Activated CD8-positive, alpha-beta memory T cell treated with anti-CD3 and anti-CD28 coated beads for 1 hour (primary cell): ENCODE measurements at places on chromosomes 4 and X.

GRCh38 chrX:44042751-44043150 lies 69.6 kb upstream of the NDP start:
- no peak for DNase-seq

GRCh38 chr4:90357117-90357710 lies 230.0 kb downstream of the CCSER1 start:
- no peak for DNase-seq

GRCh38 chr4:128502818-128503527 lies 215.4 kb upstream of the PGRMC2 start:
- DNase-seq = no peak

DNA sequence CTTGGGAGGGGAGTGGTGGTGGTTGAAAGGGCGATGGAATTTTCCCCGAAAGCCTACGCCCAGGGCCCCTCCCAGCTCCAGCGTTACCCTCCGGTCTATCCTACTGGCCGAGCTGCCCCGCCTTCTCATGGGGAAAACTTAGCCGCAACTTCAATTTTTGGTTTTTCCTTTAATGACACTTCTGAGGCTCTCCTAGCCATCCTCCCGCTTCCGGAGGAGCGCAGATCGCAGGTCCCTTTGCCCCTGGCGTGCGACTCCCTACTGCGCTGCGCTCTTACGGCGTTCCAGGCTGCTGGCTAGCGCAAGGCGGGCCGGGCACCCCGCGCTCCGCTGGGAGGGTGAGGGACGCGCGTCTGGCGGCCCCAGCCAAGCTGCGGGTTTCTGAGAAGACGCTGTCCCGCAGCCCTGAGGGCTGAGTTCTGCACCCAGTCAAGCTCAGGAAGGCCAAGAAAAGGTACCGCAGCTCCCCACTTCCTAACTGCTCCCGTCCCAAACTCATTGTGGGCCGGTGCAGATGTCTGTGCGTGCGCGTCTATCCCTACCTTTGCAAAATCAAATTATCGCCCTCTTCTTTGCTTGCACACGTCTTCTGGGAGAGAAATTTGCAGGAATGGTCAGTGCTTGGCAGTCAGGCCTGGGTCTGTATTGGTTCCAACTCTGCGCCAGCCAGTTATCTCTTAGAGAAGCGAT lies 533 bp downstream of the IL15 start:
- no peak for DNase-seq

DNA sequence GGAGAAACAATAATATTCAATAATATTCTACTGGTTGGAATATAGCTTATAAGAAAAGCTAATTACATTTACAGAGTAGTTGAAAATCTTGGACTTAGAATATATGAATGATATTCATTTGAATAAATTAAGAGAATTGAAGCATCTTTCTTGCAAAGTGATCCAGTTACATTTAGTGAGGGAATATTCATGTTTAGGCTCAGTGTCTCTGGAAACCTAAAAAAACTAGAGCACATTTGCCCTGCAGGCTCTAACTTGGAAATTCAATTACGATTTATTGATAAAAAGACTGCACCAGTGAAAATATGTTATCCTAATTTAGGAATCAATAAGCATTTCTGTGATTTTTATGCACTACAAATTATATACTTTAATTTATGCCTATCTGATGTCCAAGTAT lies 58.3 kb upstream of the RAP1GDS1 start:
- no peak for DNase-seq

GRCh38 chr4:157075811-157076577 lies at the start of gene GLRB:
Gene GLRB, plus strand, starts transcription at chr4:157076150. Its CDS starts 1,875 bp downstream, at chr4:157078025.
- no peak for DNase-seq

DNA sequence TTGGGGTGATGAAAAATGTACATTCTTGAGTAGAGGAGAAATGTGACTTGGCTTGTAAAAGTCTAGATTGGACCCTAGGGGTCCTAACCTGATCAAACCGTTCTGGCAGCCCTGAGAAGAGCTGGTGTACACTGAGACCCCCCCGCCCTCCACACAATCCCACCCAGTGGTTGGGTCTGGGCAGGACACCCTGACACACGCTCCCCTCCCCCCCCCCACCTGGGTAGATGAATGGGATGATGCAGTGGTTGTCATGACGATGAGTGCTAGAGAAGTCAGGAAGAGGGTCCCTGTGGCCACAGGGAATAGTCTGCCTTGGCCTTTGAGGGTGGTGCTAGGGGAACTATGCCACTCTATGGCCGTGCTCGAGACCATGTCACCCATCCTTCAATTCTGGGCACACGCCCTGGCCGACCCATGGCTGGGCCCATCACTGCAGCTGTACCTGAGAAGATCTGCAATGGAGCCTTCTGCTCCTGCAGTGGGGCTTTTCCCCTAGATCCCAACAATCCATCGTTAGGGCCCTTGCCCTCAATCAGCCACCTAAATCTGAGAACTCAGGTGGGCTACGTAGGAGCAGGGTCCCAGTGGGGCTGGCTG lies 4.4 kb downstream of the CDK16 start:
- no peak for DNase-seq

GRCh38 chrX:107552930-107553329 lies 75.4 kb upstream of the PRPS1 start:
- no peak for DNase-seq

DNA sequence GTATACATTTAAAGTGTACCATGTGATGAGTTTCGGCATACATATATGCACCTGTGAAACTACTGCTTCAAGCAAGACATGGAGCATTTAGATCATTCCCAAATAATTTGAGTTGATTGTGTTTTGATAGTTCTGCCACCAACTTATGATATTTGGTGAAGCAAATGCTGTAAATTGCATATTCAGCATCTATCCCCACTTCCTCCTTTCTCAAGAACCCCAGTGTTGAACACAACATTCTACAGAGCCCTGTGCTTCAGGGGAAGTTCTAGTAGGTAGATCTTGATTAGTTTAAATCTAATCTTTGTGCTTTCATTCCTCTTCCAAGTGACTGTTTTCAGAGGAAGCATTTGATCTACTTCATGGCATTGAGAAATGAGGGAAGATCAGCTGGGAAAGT lies 5.4 kb upstream of the SHROOM3 start:
- no peak for DNase-seq

GRCh38 chr4:40570348-40571077 lies 59.2 kb downstream of the RBM47 start:
- DNase-seq = no peak

- DNase-seq = no peak
These were observed 1668.1 kb upstream of the AGA start for GRCh38 chr4:179110356-179110755.

DNA sequence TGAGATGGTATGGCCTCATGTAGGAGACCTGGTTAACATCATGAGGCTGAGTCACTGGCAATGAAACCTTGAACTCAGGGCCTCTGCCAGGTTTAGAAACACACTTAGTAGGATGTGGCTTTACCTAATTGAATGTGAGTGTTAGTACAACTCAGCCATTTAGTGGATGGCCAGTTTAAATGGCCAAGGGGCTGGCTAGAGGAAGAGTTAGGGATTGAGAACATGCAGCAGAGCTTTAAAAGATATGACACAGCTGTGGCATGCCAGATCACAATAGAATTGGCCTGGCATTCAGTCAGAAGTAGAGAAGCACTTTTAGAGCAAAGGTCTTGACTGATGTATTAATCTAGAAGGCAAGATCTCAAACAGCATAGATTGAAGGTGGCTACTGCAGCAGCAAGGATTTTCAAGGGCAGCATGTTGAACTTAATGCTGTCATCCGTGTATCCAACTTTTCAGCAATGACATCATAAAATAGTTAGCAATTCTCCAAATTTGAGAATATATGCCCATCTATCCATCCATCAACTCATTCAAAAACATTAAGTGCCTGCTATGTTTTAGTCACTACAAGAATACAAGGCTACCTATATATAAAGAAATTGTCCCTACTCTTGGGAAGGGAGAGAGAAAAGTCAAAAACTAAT lies 170.4 kb downstream of the FRAS1 start:
- no peak for DNase-seq

- DNase-seq = no peak
These were observed 1450.3 kb downstream of the STIM2 start for GRCh38 chr4:28310926-28311325.

- no peak for DNase-seq
These were observed 40.7 kb upstream of the FAM9A start for GRCh38 chrX:8841911-8842310.

GRCh38 chrX:56788229-56788628 lies 59.2 kb downstream of the NBDY start:
- no peak for DNase-seq

- DNase-seq = no peak
These were observed 25.9 kb downstream of the PKD2 start for GRCh38 chr4:88033309-88033708.

- DNase-seq = no peak
These were observed 60.8 kb downstream of the TBL1X start for GRCh38 chrX:9525511-9526248.

DNA sequence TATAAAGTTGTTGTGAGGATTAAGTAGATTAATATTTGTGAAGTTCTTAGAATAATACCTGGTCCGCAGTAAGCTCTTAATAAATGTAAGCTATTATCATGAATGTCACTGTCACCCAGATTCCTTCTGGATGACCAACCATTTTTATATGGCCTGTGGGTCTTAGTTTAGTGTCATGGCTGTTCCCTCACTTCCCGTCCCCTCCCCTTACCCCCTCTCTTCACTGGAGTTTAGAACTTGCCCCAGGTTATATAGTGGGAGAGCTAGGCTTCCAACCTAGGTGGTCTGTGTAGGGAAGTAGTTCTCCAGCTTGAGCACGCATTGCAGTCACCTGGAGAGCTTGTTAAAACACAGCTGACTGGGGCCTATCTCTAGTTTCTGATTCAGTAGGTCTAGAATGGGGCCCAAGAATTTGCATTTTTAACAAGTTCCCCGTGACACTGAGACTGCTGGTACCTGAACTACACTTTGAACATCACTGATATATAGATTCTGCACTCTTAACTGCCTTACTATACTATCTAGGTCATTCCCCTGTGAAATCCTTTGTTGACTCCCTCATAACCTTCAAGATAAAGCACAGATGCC lies 66.9 kb upstream of the PLAC1 start:
- DNase-seq = no peak

DNA sequence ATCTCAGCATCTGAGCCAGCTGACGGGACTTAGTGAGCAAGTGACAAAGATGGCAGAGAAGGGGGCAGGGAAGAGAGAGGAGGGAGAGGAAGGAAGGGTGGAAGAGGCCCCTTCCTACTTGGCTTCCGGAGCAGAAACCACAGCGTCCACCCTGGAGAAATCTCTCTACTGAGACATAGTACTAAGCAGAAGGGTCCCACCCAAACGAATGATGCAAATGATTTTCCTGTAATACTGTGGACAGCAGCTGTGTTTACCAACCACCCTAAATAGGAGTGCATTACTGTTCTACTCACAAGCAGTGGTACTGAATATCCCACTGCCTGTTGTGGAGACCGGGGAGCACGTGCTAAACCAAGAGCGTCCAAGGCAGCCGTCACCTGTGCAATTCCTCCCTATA lies 29.4 kb downstream of the DTHD1 start:
- DNase-seq = no peak

GRCh38 chr4:153527690-153528089 lies 61.5 kb downstream of the TMEM131L start:
- DNase-seq = no peak

DNA sequence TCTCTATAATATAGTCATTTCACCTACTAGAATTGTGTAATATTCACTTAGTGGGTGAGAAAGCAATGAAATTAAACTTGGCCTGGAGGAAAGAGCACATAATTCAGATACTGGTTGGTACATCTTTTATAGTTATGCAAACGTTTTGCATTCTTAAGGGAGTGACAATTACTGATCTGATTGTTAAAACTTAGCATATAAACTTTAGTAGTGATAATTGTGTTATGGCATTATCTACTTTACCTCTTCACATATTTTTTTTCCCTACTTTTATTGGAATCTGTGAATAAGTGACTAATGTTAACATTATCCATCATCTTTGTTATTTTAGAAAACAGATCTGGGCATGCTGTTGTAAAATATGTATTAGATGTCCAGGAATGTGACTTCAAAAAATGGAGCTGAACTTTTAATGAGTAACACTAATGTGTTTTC lies 217.4 kb upstream of the GIMD1 start:
- no peak for DNase-seq

DNA sequence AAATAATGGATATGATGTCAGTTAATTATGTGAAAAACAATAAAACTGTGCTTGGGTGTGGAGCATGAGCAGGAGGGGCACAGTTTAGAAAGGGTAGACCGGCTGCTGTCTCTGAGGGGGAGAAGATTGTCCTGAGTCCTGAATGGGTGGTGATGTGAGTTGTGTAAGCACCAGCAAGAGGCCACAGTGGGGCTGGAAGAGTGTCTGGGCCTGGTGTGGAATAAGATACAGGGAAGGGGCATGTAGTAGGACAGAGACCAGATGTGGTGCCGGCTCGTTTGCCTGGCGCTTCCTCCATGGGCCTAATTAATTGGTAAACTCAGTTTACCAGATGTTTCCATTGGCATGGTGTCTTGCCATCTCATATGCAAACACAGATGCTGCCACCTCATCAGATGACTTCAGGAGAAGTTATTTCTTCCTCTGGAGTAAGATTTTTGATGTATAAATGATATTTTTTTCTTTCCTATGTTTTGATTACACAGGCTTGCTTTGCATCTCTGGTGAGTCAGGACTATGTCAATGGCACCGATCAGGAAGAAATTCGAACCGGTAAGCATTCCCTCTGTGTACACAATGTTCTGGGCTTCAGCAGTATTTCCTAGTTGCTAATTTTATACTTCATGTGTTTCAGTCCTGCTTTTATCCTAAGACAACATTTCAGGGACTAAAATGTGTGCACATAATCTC lies 5.1 kb downstream of the MED28 start:
- no peak for DNase-seq

DNA sequence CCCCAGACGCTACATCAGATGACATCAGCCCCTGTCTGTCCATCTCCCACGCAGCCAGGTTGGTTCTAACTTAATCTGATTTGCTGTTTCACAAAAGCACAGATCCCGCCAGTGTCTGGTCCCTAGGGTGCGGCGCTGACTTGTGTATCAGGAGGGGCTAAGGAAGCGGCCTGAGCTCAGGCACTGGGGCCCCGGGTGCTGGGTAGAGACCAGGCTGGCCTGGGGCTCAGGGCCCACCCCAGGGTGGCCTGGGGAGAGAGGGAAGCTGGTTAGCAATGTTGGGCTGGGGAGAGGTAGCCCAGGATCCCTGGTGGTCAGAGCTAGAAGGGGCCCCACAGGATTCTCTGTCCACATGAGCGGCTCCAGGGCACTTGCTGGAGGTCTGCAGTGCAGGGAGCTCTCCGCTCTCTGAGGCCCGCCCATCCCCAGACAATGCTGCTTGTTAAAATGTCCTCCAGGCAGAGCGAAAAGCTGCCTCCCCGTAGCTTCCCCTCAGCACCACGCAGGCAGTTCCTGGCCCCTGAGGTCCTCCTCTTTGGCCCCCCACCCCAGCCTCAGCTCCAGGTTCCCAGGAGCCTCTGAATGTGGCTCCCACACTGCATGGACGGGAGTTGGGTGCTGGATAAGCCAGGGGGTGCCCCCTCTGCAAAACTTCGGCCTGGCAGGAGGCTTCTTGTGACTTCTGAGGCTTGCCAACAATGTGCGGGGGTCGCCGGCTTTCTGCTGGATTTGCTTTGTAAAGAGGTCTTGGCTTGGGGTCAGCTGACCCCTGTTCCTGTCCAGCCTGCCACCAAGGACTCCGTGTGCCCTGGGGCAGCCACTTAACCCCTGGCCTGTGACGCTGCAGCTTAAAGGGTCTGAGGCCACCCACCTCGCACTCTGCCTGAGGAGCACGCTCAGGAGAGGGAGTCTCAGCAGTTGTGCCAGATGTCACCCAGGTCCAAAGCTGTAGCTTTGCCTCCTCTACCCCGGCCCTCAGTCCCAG lies 112.9 kb downstream of the CPZ start:
- no peak for DNase-seq
